ENCODE measurements at places on chromosomes 12 and 14. TPM values are rescaled to one million over a fixed set of nuclear protein-coding genes. Genes with fewer than 3 reads are reported as not detected.

Gene RASAL1
- total RNA-seq = 0.04 TPM

Gene CD27
- 0.27 TPM for total RNA-seq

Gene GLT8D2
- total RNA-seq = 68.9 TPM

Gene FOXN4
- total RNA-seq = 0.04 TPM

DNA sequence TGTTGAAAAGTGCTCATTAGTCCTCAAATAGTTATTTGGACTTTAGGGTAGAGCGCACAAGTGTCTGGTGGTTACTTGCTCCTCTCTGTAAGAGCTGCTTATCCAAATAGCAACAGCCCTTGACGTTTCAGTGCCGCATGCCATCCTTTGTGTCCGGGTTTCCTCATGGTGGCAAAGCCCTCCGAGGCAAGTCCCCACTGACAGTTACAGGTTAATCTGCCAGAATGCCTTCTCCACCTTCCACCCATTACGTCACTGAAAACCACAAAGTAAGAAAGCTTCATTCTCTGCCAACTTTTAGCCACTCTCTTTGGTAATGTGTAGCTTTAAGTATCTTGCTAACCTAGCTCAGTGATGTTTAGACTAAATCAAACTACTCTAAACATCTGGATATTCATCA, 78.6 kb downstream of the POLR3B start:
- DNase-seq = no peak
- no peaks in the 10 kb centered on the region for H3K4me1 ChIP-seq
- H3K4me3 ChIP-seq = no peak overlapping the region
- H3K27me3 ChIP-seq = no peaks in the 10 kb centered on the region
- peaks cover 19% of the 10 kb centered on the region for H3K36me3 ChIP-seq
- H3K27ac ChIP-seq = no peak overlapping the region

GRCh38 chr14:89163031-89163636, 253.9 kb downstream of the FOXN3 start:
- H3K4me3 ChIP-seq = no peak overlapping the region
- no peak overlapping the region for H3K27ac ChIP-seq
- H3K36me3 ChIP-seq = peaks cover 31% of the 10 kb centered on the region
- H3K27me3 ChIP-seq = no peaks in the 10 kb centered on the region
- no peak for DNase-seq

GRCh38 chr12:25959071-25959961, 834 bp downstream of the RASSF8 start:
- peak; percentile 85 for DNase-seq
- H3K4me1 ChIP-seq = peaks cover 10% of the 10 kb centered on the region
- H3K27ac ChIP-seq = peak overlapping the region; percentile 84
- peaks cover 2% of the 10 kb centered on the region for H3K27me3 ChIP-seq
- no peaks in the 10 kb centered on the region for H3K36me3 ChIP-seq
- H3K4me3 ChIP-seq = peak overlapping the region; percentile 74

DNA sequence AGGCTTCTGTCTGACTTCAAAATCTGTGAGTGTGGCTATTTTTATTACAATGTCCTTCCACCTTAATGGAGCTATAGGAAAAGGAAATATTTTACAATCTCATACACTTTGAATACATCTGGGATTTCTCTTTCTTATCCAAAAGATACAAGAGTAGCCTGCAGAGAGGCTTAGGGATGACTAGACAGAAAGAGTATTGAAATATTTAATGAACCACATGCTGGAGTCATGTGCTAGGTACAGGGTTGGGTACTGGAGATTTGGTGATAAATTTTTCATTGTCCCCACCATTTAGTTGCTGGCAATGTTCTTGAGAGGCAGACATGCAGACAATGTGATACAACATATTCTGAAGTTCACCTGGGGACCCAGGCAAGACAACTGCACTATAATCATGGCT, 126.0 kb downstream of the PPFIA2 start:
- no peak overlapping the region for H3K4me3 ChIP-seq
- no peak overlapping the region for H3K27ac ChIP-seq
- H3K4me1 ChIP-seq = no peaks in the 10 kb centered on the region
- no peaks in the 10 kb centered on the region for H3K36me3 ChIP-seq
- no peaks in the 10 kb centered on the region for H3K27me3 ChIP-seq
- no peak for DNase-seq

DNA sequence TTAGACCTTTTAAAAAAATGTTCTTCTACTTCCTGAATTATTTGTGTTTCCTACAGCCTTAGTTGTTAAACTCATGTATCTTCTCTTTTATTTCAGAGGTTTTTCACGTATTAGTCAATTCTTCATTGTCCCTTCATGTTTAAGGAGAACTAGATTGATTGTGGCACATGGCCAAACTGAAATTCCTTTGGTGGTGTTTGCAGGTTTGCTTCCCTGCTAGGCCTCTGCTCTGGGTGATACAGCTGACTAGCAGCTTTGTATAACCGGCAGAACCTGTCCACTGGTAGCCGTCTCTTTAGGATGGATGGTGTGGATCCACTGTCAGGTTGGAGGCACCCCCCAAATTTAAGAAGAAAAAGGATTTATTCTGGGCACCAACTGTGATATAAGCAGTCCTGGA, 262.1 kb downstream of the FBXL14 start:
- no peaks in the 10 kb centered on the region for H3K4me1 ChIP-seq
- H3K4me3 ChIP-seq = no peak overlapping the region
- H3K36me3 ChIP-seq = no peaks in the 10 kb centered on the region
- H3K27me3 ChIP-seq = no peaks in the 10 kb centered on the region
- H3K27ac ChIP-seq = no peak overlapping the region

DNA sequence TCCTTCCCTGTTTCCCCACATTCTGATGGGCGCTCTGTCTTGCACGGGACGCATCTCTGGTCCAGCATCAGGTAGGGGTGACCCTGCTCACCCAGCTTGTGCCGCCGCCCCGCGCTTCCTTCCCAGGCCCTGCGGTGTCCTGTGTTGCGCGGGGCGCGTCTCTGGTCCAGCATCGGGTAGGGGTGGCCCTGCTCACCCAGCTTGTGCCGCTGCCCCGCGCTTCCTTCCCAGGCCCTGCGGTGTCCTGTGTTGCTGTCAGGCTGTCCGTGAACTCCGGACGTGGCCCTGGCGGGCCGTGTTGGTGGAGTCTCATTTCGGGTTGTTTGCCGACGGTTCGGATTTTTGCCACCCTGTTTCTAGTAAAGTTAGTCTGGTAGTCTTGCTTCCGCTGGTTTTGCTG, 6.8 kb downstream of the FBRSL1 start:
- H3K27me3 ChIP-seq = no peaks in the 10 kb centered on the region
- peaks cover 98% of the 10 kb centered on the region for H3K4me1 ChIP-seq
- H3K27ac ChIP-seq = peak overlapping the region; percentile 77
- H3K4me3 ChIP-seq = no peak overlapping the region
- DNase-seq = no peak

- no peaks in the 10 kb centered on the region for H3K27me3 ChIP-seq
- H3K4me3 ChIP-seq = no peak overlapping the region
- no peak overlapping the region for H3K27ac ChIP-seq
- H3K4me1 ChIP-seq = no peaks in the 10 kb centered on the region
- no peaks in the 10 kb centered on the region for H3K36me3 ChIP-seq
- peak; percentile 58 for DNase-seq
Observed at GRCh38 chr12:41039461-41039860, 148.7 kb upstream of the PDZRN4 start.

DNA sequence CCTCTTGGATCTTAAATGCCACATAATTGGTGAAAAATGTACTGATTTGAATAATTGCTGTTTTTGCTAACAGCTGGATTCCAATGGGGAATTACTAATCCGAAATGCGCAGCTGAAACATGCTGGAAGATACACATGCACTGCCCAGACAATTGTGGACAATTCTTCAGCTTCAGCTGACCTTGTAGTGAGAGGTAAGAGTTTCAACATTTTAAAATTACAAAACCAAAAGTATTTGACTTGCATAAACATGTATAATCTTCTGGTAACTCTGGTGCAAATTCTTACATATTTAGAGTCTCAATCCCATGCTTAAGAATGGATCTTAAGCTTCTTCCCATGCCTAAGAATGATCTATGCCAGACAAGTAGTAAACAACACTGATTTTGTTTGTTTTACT, 229.1 kb upstream of the PDZRN4 start:
- H3K4me3 ChIP-seq = no peak overlapping the region
- H3K4me1 ChIP-seq = no peaks in the 10 kb centered on the region
- H3K27ac ChIP-seq = no peak overlapping the region

DNA sequence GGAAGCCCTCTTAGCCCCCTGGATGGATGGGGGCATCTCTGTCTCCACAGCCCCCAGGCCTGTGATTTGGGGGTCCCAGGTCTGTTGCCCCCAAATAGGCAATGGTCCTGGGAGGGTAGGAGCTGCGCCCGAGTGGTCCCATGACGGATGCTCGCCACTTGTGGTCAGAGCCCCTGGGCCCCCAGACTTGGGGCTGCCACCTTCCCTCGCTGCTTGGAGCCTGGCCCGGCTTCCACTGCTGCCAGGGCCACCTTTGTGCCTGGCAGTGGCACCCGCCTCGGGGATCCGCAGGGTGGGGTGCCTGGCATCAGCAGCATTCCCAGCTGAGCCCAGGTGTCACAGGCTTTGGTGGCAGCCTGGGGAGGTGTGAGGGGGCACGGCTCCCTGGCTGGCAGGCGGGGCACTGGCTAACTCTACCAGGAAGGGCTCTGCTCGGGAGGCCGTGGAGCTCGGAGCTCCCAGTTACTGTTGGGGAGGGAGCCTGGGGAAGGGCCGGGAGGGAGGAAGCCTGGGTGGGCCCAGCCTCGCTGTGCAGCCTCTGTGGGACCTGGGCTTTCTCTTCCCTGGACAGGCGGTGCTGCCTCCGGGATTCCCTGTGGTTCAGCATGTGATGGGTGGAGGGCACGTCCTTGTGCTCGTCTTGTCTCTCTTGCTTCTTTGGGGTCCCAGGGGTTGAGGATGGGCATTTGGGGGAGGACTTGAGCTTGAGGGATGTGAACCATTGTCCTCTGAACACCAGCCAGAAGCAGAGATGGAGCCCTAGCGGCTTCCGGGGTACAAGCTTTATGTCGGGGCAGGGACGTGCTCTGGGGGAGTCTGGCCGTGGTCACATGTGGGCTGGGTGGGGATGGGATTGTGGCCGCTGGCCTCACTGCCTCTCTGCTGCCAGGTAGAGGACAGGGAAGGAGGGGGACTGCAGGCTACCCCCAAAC, 5.4 kb downstream of the KIF26A start:
- DNase-seq = no peak
- no peaks in the 10 kb centered on the region for H3K36me3 ChIP-seq
- H3K27ac ChIP-seq = no peak overlapping the region

GRCh38 chr14:74592476-74593201, 19.4 kb downstream of the LTBP2 start:
- H3K36me3 ChIP-seq = no peaks in the 10 kb centered on the region
- peak; percentile 76 for DNase-seq
- H3K27ac ChIP-seq = no peak overlapping the region
- H3K4me3 ChIP-seq = no peak overlapping the region

DNA sequence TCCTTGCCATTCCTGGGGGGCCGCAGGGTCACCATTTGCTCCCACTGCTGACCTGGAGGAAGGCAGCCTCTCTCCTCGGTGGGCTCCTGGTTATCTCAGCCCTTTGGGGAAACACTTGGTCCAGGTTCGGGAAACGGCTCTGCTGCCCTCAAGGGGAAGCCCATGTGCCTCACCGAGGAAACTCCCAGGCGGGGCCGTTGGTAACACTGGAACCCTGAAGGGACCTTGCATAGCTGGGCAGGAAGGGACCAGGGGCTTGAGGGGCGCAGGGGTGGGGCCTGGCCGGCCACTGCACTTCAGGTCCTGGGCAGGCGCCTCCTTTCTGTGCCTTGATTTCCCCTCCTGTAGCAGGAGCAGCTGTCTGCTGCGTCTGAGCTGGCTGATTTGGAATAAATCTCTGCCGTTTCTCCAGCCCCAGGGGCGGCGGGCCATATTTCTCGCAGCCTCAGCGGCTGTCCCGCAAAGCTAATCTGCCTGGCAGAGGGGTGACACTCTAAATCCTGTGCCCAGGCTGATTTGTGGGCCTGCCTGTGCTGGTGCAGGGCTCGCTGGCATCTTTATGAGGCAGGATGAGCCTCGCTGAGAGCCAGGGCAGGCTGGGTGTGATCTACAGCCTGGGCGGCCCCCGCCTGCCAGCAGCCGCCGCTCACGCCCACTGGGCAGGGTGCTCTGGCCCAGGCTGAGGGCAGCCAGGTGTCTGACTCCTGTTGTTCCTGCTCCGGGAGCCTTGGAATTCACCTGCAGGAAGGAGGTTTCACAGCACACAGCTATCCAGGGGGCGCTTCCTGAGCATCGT, 49.7 kb downstream of the KIF26A start:
- H3K27me3 ChIP-seq = no peaks in the 10 kb centered on the region
- H3K4me1 ChIP-seq = peaks cover 14% of the 10 kb centered on the region
- H3K27ac ChIP-seq = no peak overlapping the region
- no peak overlapping the region for H3K4me3 ChIP-seq
- no peak for DNase-seq

- H3K27me3 ChIP-seq = no peaks in the 10 kb centered on the region
- DNase-seq = no peak
- no peaks in the 10 kb centered on the region for H3K36me3 ChIP-seq
Observed at GRCh38 chr14:105838591-105839424, 312.4 kb downstream of the TMEM121 start.

DNA sequence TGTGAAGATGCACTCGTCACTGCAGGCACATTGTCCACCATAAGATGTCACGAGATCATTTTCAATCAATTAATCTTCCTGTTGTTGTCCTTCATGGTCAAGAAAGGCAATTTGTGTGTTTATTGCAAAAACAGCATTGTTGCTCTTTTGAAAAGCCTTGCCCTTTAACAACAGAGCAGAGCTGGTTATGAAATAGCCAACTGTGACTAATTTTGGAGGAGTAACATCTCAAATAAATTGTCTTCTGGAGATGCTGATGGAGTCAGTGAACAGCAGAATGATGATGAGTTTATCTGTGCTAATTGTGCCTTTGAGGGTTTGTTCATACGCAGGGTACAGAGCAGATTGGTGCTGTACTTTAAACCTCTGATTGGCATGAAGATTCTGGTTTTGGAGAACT, 88.3 kb upstream of the E2F7 start:
- H3K4me1 ChIP-seq = no peaks in the 10 kb centered on the region
- H3K36me3 ChIP-seq = no peaks in the 10 kb centered on the region
- H3K27ac ChIP-seq = no peak overlapping the region
- DNase-seq = no peak

All from muscle of leg (tissue), 16 donors.